ENCODE measurements at places on chromosomes 16 and 17.

DNA sequence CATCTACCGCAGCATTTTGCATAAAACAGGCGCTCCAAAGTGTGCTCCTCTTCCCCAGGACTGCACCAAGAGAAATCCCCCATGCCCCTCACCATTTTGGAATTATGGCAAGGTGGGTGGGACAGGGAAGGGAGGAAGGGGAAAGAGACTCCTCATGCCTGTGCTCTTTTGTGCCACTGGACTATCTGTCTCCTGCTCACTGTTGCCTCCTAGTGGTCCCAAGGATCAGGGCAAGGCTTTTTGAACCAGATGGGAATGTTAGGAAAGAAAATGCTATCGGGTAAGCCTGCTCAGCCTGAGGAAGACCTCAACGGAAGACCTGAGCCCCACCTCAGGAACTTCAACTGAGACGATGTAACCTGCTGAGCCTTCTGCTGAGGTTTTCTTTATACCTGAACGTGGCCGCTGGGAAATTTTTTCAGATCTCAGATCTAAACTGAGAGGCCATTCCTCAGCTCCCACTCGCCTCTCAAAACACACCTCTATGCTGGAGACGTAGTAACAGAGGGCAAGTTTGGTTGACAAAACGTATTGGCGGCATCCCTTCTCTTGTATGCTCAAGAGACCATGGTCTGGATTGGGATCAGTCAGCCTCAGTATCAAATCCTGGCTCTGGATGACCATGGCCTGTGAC lies 58.3 kb downstream of the SPACA3 start:
- DNase-seq, result peak; percentile 17

DNA sequence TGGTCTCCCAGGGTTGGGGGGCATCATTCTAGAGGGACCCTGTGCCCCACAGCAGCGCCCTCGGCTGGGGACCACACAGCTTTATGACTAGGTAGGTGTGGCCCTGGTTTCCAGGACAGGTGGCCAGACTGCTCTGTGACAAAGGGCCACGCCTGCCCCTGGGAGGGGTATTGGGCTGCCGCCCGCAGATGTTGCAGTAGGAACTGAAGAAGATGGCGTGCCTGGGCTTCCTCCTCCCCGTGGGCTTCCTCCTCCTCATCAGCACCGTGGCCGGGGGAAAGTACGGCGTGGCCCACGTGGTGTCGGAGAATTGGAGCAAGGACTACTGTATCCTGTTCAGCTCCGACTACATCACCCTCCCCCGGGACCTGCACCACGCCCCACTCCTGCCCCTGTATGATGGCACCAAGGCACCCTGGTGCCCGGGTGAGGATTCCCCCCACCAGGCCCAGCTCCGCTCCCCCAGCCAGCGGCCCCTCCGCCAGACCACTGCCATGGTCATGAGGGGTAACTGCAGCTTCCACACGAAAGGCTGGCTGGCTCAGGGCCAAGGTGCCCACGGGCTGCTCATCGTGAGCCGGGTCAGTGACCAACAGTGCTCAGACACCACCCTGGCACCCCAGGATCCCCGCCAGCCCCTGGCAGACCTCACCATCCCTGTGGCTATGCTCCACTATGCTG lies at the start of gene SPPL2C:
Gene SPPL2C, plus strand, starts transcription at position 187 of the 681 bp plus-strand sequence. Its CDS starts 26 bp downstream, at position 213.
- DNase-seq, result no peak

- peak; percentile 73 for DNase-seq
Observed at GRCh38 chr16:1414532-1415260, at the start of gene UNKL. TSS of gene UNKL (minus strand) at chr16:1414704. CDS start at chr16:1414691, 13 bp downstream.

DNA sequence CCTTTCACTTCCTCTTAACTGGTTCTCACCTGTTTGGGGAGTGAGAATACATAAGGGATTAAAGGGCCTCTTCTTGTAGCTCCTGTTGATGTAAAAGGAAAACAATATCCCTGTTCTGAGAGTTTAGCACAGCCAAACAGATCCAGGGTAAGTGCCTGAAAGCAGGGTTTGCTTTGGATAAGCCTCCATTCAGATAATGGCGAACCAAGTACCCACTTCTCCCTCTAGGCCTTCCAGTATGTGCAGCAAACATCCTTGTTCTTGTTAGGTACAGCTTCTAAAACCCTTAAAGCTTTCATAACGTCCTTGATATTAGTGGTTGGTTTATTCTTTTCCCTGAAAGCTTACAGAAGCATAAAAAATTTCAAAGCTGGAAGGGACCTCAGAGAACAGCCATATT lies 130.6 kb upstream of the DNAH9 start:
- no peak for DNase-seq

GRCh38 chr17:17774009-17774881 lies 62.5 kb downstream of the SREBF1 start:
- no peak for DNase-seq

DNA sequence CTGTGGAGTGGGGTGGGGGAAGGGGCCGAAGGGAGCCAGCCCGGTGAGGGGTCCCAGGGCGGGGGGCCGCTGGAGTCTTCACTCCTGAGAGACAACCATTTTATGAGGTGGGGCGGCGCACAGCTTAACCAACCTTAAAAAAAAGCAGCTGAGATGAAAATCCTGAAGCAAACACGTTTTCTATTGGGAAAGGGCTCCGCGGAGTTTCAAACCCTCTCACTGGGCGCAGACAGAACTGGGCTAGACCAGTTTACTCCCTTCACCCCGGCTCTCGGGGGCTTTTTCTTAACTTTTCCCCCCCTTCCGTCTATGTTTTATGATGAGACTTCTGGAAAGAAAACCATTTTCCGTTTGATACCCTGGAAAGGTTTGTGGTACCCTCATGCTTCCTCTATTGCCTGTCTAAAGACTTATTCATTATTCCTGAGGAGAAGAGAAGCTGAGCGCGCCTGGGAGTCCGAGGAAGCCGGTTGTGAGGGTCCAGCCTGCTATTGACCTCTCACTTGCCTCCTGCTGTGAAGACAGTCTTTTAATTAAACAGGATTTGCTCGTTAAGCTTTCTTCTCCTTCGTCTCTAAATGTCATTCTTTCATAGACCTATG lies 482 bp upstream of the SSH2 start:
- DNase-seq, result no peak

DNA sequence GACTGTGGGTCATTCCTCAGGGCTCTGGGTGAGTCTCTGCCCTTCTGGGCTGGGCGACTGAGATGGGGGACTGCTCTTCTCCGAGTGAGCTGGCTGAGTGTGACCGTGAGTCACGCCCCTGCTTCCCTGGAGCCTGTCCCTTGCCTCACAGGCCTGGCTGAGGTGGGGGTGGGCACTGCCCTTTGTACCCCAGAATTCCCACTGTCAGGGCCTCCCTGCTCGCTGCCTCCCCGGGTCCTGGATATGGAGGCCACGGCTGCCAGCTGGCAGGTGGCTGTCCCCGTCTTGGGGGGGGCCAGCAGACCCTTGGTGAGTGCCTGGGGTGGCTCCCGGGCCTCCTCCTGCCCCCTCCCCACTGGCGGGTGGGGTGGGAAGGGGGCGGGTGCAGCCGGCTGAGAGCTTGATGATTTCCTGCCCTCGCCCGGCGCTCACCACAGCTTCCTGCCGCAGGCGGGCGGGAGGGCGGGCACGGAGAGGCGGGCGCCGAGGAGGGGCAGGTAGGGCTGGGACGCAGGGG lies at the start of gene LAT:
Gene LAT, plus strand, starts transcription at position 434 of the 517 bp plus-strand sequence. CDS start 366 bp downstream, outside the sequence.
- DNase-seq, result peak; percentile 53

GRCh38 chr16:57651344-57652333 lies 16.5 kb upstream of the ADGRG3 start:
- DNase-seq, result no peak

- DNase-seq, result peak; percentile 0
Observed at GRCh38 chr16:17529982-17530760, 59.4 kb upstream of the XYLT1 start.

- DNase-seq, result no peak
Observed at GRCh38 chr16:77331802-77332586, 102.8 kb downstream of the ADAMTS18 start.

DNA sequence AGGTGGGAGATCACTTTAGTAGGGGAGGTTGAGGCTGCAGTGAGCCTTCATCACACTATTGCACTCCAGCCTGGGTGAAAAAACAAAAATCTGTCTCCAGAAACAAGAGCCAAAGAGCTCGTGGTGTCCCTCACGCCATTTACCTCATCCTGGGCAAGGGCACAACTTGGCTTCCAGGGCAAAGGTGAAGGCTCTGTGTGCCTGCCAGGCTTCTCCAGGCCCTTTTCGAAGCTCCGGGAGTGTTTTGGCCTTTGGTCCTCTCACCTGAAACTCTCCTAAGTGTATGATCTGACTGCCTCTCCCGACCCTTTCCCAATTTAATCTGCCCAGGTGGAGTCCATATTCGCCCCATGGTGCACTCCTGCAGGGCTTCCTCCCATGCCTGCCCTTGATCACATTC lies 11.6 kb upstream of the CES3 start:
- DNase-seq, result no peak

DNA sequence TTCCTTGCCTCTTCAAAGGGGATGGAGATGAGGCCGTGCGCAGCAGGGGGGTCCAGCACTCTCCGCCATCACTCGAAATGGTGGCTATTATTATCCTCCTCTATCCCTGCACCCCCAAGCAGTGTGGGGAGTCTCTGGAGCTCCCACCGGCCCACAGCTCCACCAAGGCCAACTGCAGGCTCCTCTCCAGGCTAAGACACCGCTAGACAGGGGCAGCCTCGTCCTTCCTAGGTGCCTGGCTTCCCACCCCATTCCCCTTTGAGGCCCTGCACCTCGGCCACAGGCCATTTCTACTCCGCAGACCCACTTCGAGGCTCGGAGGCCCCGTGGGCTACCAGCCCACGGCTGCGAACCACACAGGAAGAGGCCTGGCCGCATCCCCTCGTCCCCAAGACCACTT lies 39.6 kb upstream of the PABPN1L start:
- DNase-seq, result no peak

DNA sequence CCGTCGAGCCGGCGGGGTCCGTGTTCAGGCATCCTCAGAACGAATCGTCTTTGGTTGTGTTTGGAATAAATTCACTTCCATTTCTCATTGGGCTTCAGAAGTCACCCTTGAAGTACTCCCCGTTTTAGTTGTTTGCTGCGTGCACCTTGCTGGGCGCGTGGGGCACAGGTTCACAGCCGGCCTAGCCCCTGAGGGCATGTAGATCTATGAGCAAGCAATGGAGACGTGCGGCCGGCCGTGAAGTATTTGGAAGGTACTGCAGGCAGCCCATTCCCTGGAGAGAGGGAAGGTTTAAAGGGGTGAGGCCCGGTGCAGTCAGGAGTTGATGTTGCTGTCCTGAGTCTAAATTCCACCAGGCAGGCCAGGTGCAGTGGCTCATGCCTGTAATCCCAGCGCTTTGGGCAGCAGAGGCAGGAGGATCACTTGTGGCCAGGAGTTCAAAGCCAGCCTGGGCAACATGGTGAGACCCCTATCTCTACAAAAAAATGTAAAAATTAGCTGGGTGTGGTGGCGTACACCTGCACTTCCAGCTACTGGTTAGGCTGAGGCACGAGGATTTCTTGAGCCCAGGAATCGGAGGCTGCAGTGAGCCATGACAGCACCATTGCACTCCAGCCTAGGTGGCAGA lies 714 bp downstream of the ACSF3 start:
- DNase-seq, result no peak

GRCh38 chr17:63838631-63839171 lies 3.8 kb downstream of the SMARCD2 start:
- no peak for DNase-seq

- DNase-seq, result no peak
Observed at GRCh38 chr17:40058186-40058784, 4.1 kb upstream of the MED24 start.

GRCh38 chr16:84714028-84714427 lies 14.2 kb downstream of the USP10 start:
- DNase-seq, result no peak

GRCh38 chr16:56764835-56765234 lies 34.9 kb downstream of the NUP93 start:
- no peak for DNase-seq

DNA sequence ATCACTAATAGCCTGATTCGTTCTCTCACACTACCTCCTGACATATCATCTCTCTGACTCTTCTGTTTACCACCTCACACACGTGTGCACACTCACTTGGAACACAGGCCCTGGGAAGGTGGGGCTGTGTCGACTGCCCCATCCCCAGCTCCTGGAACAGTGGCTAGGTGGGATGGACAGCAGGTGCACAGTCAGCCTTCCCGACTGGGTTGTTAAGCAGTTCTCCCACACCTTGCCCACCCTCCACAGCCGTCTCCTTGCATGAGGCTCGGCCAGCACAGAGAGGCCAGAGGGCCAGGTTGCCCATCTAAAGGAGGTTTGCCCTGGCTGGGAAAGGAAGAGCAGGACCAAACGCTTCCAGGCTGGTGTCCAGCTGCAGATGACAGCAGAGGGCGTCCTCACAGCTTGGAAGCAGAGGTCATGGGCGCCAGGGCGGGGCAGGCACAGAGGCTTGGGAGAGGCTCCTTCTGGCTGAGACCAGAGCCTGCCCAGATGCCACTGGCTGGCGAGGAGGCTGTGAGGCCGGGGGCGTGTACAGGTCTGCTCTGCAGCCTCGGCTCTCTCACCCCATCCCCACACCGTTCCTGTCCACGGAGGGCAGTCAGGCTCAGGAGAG lies 92.8 kb downstream of the AMFR start:
- no peak for DNase-seq

- DNase-seq, result no peak
Observed at GRCh38 chr17:36602030-36602748, 806 bp downstream of the MRM1 start.

- no peak for DNase-seq
Observed at GRCh38 chr17:29042679-29043538, at the start of gene PIPOX. TSS of gene PIPOX (plus strand) at chr17:29043141. CDS start at chr17:29043226, 85 bp downstream.

- no peak for DNase-seq
Observed at GRCh38 chr16:22117609-22118008, 25.3 kb downstream of the VWA3A start.

DNA sequence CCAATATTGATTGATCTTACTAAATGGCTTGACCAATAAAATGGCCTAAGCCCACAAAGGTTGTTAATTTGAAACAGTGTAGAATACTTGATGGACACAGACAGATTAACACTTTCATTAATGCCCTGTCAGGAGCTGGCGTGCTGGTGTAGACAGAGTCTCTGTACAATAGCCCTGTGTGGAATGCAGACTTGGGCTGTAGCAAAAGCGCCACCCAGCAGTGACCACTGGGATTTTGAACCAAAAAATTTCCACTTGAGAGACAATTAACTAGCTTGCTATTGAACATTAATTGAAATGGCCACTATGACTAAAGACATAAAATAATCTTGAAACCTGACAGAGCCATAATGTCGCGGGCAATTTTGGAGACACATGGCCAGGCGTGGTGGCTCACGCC lies 19.7 kb upstream of the GUCY2D start:
- DNase-seq, result no peak

GRCh38 chr16:49452578-49452977 lies 79.0 kb downstream of the C16orf78 start:
- no peak for DNase-seq
